ENCODE measurements at places on chromosomes 1 and 21. TPM values are rescaled to one million over a fixed set of nuclear protein-coding genes. Genes with fewer than 3 reads are reported as not detected.

LHX8 gene
- not detected for total RNA-seq

PCBP3 gene
- 3.1 TPM for total RNA-seq

SPEN gene
- 58.6 TPM for total RNA-seq

RERE gene
- total RNA-seq, result 40.6 TPM

ERVH48-1 gene
- total RNA-seq, result not detected

PLA2G5 gene
- not detected for total RNA-seq

USF1 gene
- total RNA-seq, result 48.0 TPM

EVA1C gene
- total RNA-seq, result 29.3 TPM

NKAIN1 gene
- total RNA-seq, result 1.1 TPM

C2CD4D gene
- 0.17 TPM for total RNA-seq

KCNK1 gene
- 28.4 TPM for total RNA-seq

DNA sequence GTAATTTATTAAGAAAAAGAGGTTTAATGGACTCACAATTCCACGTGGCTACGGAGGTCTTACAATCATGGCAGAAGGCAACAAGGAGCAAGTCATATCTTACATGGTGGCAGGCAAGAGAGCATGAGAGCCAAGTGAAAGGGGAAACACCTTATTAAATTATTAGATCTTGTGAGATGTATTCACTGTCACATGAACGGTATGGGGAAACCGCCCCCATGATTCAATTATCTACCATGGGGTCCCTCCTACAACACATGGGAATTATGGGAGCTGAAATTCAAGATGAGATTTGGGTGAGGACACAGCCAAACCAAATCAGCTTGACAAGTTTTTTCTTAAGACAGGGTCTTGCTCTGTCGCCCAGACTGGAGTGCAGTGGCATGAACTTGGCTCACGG, 14.3 kb downstream of the DAP3 start:
- DNase-seq, result no peak

DNA sequence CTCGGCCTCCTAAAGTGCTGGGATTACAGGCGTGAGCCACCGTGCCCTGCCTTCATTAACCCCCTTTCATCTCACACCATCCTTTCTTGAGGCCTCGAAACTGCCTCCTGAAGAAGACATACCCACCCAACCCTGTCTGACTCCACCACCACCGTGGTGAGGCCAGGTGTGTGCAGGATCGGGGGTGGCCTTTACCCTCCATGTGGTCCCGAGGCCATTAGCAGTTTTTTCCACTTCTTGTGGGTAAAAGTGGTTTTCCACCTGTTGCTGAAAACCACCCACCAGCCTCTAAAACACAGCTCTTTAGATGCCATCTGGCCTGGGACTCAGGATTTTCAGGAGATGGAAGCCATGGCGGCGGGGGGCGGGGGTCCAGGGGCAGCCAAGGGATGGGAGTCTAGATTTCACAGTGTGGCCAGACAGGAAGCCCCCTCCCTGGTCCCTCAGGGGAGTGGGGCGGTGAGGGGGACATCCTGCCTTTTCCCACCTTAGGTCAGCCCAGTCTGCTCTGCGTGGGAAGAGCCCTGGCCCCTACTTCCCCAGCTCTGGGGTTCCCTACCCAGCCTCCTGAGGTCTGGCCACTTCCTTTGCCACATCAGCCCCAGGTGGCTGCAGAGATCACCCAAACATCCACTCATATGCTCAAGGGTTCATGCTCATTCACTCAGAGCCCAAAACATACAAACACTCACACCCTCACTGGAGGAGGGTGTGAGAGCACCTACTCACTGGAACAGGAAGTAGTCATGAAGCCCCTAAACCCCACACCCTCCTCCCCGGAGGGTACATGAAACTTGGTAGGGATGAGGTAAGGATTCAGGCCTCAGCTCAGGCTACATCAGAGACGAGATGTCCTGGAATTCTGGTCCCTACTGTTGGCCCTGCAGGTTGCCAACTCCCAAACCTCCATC, 2.3 kb downstream of the FGR start:
- DNase-seq, result no peak

GRCh38 chr1:74683656-74684055, 10.1 kb upstream of the ERICH3 start:
- DNase-seq, result no peak

DNA sequence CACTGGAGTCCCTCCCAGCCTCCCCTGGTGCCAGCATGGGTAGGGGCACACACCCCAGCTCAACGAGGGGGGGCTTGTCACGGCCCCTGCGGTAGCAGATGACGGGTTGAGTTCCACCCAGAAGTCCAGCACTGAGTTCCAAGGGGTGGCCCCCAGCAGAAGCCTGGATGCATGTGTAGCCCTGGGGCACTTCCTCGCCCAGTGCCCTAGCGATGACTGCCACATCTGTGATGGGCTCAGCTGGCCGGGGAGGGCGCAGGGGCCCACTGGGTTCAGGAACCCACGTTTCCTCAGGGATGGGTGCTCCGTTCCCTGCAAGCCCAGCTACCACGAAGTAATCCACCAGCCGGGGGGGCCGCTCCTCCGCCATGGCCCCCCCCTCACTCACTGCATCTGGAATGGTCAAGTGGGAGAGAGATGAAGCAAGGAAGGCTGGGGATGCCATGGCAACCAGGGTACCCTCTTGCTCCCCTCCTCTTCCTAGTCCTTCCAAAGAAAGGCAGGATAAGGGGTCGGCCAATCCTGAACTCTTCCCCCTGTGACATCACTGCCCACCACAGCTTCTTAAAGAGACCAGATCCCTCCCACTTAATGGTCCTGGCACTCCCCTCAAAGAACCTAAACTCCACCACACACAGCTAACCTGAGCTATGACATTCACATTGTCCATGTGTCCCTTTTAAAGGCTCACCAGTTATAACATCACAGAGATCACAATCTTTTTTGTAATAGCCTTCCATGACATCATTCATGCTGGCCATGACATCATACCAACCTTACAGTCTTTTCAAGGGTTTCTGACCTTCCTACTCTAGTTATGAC, 2.3 kb downstream of the DENND4B start:
- DNase-seq, result no peak

DNA sequence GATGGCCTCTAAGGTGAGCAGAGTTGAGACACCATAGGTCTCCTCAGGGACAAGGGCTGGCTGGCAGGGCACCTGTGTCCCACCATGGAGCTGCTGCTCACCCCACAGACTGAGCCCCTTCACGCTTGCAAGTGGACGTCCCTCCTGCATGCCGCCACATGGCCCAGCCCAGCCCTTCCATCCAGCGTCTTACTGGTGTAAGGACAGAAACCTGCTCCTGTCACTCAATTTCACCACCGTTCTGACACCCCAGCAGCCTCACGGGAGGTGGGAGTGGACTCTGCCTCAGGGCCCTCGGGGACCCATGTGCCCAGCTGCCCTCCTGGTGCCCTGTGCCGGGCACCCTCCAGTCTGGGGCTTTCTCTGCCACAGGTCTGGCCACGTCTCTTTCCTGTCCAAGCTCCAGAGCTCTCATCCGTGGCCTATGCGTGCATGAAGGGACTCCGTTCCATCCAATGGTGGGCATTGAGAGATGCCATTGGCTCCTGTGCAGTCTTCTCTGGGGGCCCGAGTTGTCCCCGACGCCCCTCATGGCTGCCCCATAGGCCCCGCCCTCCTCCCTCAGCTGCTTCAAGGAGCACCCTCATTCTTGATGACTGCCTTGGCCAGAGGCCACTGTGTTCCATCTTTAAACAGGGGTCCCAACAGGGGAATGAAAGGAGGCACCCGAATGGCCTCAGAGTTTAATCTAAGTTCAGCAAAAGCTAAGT, 42.6 kb upstream of the COL6A1 start:
- DNase-seq, result no peak

- DNase-seq, result no peak
These were observed 25.7 kb upstream of the BACE2 start for GRCh38 chr21:41142051-41142795.

GRCh38 chr1:6351480-6352137, 42.0 kb downstream of the ACOT7 start:
- DNase-seq, result no peak

- no peak for DNase-seq
These were observed 1.6 kb downstream of the PPP1R15B start for GRCh38 chr1:204409836-204410687.

GRCh38 chr1:205440476-205441317, 15.1 kb downstream of the BLACAT1 start:
- peak; percentile 85 for DNase-seq

GRCh38 chr21:29306920-29307319, 8.2 kb downstream of the BACH1 start:
- DNase-seq, result no peak

DNA sequence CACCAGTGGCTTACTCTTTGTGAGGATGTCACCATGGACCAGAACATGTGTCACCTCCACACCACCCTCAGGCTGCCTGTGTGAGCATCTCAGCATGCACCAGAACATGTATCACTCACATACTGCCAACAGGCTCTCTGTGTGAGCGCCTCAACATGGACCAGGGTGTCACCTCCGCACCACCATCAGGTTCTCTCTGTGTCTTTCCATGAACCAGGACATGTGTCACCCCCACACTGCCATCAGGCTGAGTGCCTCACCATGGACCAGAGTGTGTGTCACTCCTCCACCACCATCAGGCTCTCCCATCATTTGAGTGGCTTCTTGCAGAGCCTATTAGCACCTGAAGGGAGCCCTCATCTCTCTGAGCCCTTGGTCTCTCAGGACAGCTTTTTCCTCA, 125.2 kb downstream of the ZNF648 start:
- DNase-seq, result no peak

- DNase-seq, result no peak
These were observed 38.0 kb downstream of the DNTTIP2 start for GRCh38 chr1:93840956-93841482.

GRCh38 chr21:31894457-31894856, 21.6 kb downstream of the HUNK start:
- no peak for DNase-seq

DNA sequence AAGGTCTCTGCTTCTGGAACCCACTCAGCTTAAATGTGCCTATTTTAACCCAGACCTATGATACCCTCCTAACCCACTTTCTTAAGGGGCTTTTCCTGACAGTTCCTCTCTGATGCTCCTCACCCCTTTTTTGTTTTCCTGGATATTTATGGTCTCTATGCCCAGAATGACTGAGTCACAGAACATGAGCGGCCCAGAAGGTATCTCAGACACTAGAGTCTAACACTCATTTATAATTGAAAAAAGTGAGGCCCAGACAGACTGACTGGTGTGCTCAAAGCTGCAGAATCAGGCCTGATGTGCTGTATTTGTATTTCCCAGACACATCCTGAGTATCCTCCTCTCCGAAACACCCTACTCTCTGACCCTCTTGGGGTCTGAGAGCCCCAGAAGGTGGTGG, 44.0 kb downstream of the LRRC71 start:
- no peak for DNase-seq

- DNase-seq, result no peak
These were observed 19.8 kb upstream of the PTP4A2 start for GRCh38 chr1:31957701-31958674.

GRCh38 chr21:32099812-32100416, 178.9 kb downstream of the MIS18A start:
- peak; percentile 4 for DNase-seq

- DNase-seq, result no peak
These were observed 5.3 kb downstream of the IL23R start for GRCh38 chr1:67171574-67171955.

DNA sequence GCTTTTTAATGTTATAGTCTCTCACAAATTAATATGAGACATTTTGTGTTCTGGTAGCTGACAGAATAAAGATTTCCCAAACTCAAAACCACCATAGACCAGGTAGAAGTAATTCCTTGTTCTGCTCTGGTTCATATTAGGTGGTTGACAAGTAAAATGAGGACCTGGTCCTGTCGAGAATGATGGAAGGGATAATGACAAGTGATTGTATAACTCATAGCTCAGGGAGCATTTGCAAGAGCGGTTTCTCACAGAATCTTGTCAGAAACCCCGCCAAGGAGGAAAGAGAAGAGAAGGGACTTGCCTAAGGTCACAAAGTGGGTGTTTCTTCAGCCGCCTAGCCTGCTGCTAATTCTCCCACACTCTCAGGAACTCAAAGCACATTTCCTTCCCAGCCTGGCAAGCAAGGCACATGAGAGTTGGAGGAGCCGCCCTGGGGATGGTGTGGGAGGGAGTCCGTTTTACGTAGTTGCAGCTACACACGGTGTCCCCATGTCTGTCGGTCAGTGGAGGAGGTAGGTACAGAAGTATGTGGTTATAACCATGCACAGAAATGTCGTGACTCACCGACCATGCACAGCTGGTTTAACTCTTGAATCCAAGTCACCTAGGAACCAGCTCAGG, 46.5 kb downstream of the SAMD13 start:
- peak; percentile 94 for DNase-seq

- no peak for DNase-seq
These were observed 3.7 kb upstream of the SF3B4 start for GRCh38 chr1:149931212-149931790.

- DNase-seq, result no peak
These were observed 5.2 kb upstream of the AHDC1 start for GRCh38 chr1:27609210-27609555.

- DNase-seq, result no peak
These were observed 345.3 kb downstream of the MATN1 start for GRCh38 chr1:30378003-30378596.

GRCh38 chr1:29267321-29268070, 31.2 kb downstream of the PTPRU start:
- no peak for DNase-seq

- no peak for DNase-seq
These were observed 173.0 kb upstream of the LMO4 start for GRCh38 chr1:87155648-87156047.

GRCh38 chr21:29508301-29508700, 209.6 kb downstream of the BACH1 start:
- DNase-seq, result no peak

DNA sequence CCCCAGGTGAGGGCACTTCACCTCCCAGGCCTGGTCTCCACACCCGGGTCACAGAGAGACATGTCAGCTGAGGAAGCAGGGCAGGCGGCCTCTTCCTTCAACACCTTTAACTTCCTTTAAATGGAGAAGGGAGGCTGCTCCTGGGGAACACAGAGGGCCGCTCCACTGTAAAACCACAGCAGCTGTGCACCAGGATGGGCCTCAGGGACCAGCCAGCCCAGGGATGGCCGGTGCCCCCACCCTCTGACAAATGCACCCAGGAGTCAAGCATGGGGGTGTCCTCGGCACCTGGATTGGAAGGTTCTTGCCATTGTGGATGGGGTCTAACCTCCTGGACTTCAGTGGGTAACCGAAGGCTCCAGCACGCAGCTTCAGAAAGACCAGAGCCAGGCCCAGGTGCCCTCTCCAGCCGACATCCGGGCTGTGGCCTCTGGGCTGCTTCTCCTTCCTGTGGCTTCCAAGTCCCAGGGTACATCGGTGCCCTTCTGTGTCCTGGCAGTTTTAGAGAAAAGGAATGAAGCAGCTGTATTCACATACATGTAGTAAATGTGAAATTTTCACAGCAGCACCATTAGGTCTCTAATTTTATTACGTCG, 121.7 kb upstream of the COL6A1 start:
- DNase-seq, result no peak

DNA sequence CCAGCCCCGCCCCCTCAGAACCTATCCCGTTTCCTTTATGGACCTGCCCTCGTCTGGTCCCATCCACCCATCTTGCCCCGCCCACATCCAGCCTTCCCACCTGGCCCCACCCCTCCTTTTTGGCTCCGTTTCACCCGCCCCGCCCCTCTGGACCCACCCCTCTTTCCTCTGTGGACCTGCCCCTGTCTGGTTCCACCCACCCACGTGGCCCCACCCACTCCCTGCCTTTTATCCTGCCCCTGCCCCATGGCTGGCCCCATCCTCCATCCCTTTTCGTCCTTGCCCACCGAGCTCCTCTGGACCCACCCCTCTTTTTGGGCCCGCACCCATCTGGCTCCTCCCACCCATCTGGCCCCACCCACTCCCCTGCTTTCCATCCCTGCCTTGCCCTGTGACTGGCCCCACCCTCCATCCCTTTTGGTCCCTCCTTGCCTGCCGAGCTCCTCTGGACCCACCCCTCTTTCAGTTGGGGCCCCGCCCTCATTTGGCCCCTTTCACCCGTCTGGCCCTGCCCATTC, 177.3 kb downstream of the CAMTA1 start:
- DNase-seq, result peak; percentile 80

Data from HCT116 (cell line).